ENCODE measurements at places on chromosomes 6 and 20.

GRCh38 chr6:139323511-139324300 is 31.9 kb upstream of the TXLNB start:
- peak; percentile 28 for DNase-seq

DNA sequence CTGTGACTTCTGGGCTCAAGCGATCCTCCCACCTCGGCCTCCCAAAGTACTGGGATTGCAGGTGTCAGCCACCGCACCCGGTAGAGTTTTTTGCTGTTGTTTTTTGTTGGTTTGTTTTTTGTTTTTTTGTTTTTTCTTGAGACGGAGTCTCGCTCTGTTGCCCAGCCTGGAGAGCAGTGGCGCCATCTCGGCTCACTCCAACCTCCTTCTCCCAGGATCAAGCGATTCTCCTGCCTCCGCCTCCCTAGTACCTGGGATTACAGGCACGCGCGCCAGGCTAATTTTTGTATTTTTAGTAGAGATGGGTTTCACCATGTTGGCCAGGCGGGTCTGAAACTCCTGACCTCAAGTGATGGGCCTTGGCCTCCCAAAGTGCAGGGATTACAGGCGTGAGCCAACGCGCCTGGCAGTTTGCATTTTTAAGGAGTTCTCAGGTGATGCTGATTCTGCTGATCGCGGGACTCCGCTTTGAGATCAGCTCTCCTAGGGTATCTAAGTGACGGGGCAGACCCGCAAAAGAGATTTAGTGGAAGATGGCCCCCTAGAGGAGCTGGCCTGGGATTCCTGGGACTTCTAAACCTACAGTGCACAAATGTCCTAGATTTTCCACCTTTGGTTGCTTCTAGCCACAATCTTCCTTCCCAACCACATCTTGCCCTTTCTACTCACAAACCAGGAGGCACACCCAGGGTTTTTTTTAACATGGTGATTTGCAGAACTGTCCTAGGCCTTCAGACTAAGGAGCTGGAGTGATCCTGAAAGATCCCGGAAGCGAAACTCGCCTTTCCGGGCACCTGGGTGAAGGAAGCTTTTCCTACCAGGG is 45.2 kb downstream of the DPPA5 start:
- DNase-seq, result no peak

DNA sequence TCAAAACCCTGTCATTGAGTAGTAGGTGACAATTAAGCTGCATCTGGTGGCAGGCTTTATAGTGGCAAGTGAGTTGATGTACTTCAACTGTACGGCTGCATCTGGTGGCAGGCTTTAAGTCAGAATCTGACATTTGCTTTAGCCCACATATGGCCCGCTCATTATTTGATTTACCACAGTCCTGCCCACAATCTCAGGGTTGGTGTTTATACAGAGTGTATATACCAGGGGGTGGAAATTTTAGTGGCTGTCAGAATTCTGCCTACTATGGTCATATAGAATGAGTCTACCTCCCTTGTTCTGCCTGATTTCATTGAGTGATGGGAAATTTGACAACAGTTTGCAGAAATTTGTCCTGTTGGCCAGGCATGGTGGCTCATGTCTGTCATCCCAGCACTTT is 112.3 kb downstream of the SMAP1 start:
- no peak for DNase-seq

- DNase-seq, result no peak
These were observed 54.1 kb downstream of the FAM83B start for GRCh38 chr6:54900666-54901065.

DNA sequence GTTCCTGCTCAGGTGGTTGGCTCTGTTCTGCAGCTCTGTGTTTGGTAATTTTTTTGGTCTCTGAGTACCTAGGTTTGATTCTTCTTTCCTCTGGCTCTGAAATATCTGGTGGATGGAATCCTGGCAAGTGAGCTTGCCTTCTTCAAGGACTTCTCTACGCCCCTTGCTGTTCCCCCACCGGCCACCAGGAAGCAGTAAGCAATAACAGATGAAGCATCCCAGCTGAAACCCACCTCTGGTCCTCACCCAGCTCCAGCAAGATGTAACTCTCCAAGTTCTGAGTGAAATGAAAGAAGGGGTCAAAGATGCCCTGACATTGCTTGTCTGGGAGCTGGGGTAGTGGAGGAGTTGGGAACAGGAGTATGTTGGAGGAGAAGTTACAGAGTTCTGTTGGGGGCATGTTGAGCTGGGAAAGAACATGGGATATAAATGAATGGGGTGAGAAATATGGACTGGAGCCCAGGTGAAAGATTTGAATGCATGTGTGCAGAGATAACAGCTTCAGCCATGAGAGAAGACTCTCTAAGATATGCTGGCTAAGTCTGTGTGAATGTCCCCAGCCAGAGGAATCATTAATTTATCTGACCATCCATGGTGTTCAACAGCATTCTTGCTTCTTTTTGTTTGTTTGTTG is 51.3 kb upstream of the GLP1R start:
- DNase-seq, result no peak

- no peak for DNase-seq
These were observed 2.9 kb downstream of the ADA start for GRCh38 chr20:44648579-44648978.

- DNase-seq, result no peak
These were observed 252.7 kb downstream of the DHX35 start for GRCh38 chr20:39214828-39215227.

GRCh38 chr6:21524201-21524600 is 69.3 kb upstream of the SOX4 start:
- DNase-seq, result no peak

DNA sequence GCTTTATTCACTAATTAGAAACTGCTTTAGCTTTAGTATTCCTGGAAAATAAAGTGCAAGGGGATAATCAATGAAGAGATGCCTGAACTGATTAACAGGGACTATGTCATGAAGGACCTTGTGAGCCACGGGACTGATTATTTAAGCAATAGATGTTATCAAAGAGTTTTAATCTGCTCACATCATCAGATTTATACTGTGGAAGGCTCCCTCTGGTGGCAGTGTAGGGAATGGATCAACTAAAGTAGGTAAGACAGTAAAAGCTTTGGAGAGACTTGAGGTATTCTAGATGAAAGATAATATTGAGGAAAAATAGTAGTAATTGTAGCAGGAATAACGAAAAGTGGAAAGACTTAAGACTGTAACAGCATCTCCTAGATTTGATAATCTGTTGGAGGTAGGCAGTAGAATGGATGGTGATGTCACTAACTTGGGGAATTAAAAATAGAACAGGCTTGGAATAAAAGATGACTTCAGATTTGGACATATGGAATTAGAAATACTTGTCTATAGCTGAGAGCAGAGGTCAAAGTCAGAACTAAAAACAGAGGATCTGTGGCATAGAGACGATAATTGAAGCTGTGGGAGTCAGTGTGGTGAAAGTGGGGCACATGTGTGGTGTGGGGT is 80.3 kb upstream of the HTR1E start:
- no peak for DNase-seq

DNA sequence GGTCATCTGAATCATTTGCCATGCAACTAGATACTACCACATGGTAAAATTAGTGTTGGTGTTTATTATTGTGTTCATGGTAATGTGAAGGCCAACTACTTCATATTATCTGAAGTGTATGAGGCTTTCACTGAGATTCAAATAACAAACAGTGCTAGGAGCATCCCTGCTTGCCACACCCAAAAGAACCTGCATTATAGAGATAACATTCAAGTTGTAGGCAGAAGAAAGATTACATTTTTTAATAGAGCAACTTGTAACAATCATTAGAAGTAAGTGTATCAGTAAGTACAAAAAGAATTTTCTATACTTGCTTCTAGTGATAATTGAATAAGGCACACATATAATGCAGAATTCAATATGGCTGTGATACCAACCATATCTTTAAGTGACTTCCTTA is 49.8 kb downstream of the BCKDHB start:
- no peak for DNase-seq

GRCh38 chr20:49276961-49277785 is 684 bp downstream of the ZNFX1 start:
- no peak for DNase-seq

DNA sequence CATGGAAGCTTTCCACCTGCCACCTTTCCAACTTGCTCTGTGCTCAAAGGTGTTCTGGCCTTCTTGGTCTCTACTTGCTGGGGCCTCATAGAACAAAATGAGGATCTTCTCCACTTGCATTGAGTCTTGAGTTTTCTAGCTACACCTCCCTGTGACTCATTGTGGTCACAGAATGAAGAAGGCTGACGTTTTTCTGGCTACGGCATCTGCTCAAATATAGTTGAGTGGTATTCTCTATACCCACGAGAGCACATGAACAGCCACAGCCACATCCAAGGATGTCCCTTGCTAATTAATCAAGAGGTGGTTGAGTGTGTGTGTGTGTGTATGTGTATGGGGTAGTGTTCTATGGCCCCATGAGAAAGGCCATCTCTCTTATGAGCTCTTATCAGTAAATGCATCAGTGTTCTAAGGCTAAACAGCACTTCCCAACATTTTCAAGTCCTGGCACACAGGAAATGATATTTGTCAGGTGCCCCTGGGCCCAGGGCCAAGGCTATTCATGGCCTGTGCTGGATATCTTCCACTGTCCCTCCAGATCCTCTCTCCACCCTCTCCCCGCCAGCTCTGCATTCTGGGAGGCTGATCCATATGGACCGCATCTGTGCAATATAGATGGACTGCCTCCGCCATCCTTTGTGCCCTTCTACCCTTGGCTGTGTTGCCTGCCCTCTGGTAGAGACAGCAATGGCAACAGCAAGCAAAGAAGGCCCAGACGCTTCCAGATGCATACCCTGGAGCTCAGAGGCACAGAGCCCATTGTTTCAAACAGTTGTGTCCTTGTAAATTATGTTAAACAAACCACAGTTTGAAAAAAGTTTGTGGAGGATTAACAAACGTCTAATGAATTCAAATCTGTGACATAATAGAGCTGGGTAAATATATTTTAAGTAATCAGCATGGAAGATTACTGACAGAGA is 150.2 kb downstream of the LRFN2 start:
- DNase-seq, result no peak

DNA sequence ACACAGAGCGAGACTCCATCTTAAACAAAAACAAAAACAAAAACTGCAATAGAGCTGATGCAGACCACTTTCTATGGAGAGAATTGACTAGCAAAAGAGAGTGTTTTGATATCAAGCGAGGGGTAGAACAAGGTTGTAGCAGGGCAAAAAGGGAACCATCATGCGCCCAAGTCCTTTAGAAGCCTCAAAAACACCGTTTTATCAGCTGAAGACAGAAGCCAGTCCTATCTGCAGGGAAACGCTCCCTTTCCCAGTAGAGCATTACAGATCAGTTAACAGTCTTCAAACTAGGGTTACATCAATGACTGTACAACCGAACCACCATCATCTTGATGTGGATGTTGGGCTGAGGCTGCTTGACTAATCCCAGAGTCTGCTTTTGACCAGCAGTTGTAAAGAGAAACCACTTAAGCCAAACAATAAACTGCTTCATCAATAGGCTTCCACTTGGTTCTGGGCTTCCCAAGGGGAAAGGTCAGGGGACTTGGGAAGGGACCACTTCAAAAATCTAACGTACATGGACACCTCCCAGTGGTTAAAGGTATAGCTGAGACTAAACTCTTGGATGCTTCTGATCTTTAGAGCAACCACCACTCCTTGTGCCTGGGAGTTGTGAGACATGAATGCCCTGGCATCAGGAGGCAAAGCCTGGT is 59.6 kb upstream of the SPDEF start:
- DNase-seq, result no peak

GRCh38 chr6:100415768-100416167 is 49.0 kb downstream of the SIM1 start:
- DNase-seq, result no peak

GRCh38 chr20:50776122-50776817 is 18.6 kb upstream of the BCAS4 start:
- no peak for DNase-seq

- DNase-seq, result no peak
These were observed 22.7 kb downstream of the DOK5 start for GRCh38 chr20:54497931-54498718.

- DNase-seq, result no peak
These were observed 182.1 kb upstream of the SNX9 start for GRCh38 chr6:157640746-157641451.

- DNase-seq, result no peak
These were observed 210.1 kb downstream of the SYNDIG1 start for GRCh38 chr20:24679448-24680047.

DNA sequence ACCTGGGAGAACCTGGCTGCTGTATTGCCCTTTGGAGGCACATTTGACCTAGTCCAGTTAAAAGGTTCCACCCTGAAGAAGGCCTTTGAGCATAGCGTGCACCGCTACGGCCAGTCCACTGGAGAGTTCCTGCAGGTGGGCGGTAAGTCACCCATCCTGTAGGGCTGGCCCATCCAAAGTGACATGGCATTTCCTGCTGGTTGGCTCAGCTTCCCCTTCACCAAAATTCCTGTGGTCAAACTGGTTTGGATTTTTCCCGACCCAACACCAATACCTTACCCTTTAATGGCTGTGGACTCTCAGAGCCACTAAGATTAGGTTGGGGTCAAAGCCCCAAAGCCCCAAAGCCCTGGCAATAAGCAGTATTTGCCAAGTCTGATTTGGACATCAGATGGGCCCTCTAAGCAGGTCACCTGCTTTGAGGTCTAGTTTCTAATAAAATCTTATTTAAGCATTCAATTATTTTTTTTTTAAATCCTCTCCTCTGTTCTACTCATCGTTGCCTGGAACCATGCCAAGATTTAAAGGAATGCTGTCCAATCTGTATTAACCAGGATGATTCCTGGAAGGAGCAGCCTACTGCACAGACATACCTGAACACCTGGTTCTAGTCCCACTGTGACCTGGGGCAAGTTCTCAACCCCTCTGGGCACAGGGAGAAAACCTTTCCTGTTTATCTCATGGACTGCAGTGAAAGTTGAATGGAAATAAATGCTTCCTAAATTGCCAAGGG is 40.8 kb downstream of the NT5E start:
- no peak for DNase-seq

GRCh38 chr6:106397431-106397830 is 36.9 kb downstream of the CRYBG1 start:
- no peak for DNase-seq

DNA sequence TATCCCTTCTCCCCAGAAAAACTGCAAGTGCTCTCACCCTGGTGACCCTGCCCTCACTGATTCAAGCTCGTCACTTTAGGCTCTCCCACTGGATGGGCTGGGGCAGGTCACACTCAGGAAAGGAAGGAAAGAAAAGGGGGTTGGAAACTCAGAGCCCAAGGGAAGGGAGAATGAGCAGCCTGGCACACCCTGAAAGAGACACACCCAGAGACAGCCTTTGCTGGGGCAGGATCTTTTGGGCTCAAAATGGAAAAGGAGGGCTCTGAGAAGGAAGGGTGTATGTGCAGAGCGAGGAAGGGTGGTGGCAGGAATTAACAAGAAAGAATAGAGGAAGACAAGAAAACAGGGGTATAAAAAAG is 2.5 kb downstream of the PPP1R18 start:
- no peak for DNase-seq

- no peak for DNase-seq
These were observed 746.8 kb downstream of the CBLN4 start for GRCh38 chr20:55258559-55258958.

- no peak for DNase-seq
These were observed 11.9 kb downstream of the UCKL1 start for GRCh38 chr20:63944078-63944941.

- DNase-seq, result no peak
These were observed 79.0 kb downstream of the NFATC2 start for GRCh38 chr20:51463560-51463959.
